ENCODE measurements at places on chromosomes 3 and 15.
A peak's percentile ranks its signal among the peaks of the same experiment; 100 is the strongest.

DNA sequence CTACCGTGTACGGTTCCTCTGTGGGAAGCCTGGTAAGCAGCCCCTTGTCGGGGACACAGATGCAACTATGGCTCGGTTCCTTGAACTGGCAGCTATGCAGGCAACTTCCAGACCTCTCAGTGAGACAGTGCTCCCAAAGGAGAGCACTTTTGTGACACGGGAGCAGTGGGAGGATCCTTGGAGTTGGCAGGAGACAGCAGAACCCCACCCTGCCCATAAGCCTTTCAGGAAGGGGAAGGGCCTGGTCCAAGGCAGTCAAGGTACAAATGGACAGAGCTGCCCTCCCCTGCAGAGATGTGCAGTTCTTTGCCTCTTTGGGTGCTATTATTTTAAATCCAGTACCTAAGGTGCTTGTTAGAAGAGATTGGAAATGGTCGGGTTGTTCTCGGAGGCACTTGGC lies 94.5 kb downstream of the MESD start:
- DNase-seq = no peak

- DNase-seq = no peak
Observed at GRCh38 chr15:98858610-98859023, 149.0 kb downstream of the PGPEP1L start.

- no peak for DNase-seq
Observed at GRCh38 chr15:51048308-51048707, 46.4 kb downstream of the TNFAIP8L3 start.

DNA sequence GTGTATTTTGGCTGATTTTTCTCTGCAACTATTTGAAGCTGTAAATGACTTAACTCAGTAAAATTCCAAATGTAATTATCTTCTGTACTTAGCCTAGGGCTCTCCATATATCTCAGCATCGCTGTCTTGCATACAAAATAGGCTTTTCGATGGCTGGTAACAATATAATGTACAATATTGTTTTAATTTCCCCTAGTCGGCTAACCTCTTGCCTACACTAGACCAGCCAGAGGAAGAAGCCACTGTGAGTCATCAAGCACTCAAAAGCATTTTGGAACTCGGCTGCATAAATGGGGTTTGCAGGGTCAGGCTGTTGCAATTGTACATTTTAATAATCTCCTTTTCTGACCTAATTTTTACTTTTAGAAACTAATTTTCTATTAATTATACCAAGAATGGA lies 583.8 kb downstream of the FOXP1 start:
- no peak for DNase-seq

- no peak for DNase-seq
Observed at GRCh38 chr3:37814547-37814946, 47.1 kb upstream of the CTDSPL start.

GRCh38 chr3:42556089-42556632 lies 25.6 kb downstream of the SEC22C start:
- DNase-seq = peak; percentile 32

- peak; percentile 19 for DNase-seq
Observed at GRCh38 chr3:4888913-4889846, 90.1 kb upstream of the BHLHE40 start.

DNA sequence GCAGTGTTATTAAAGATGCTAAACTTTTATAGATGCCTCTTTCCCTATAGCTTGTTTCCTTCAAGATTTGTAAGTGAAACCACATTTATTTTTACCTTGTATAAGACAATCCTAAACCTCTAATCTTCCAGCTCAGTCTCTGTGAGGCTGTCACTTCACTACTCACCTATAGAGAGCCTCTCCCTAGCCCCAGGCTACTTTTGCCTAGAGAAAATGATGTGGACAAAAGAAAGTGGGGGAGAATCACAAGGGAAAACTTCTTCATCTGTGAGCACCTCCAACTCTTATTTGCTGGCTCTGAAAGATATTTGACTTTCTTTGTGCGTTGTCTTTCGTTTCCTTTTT lies 74.9 kb upstream of the SCN5A start:
- no peak for DNase-seq

DNA sequence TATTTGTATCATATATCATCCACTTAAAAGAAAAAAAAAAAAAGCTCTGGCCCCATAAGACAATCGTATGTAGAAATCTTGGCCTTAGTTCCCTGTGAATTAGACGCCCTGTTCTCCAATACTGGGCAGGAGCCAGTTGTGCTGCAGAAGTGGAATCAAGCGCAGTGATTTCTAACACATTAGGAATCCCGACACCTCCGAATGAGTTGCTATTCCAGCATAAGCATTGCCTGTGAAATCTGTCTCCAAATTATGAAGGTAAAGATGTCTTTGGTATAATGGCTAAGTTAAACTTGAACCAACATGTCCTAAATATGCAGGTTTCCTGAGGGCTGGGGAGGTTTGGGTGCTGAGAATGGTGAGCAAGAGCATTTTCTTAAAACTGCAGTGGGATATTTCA lies 199.4 kb upstream of the ARRDC4 start:
- DNase-seq = no peak

- DNase-seq = no peak
Observed at GRCh38 chr3:118534519-118534918, 500.1 kb downstream of the IGSF11 start.

- DNase-seq = peak; percentile 47
Observed at GRCh38 chr15:75198560-75199356, 2.9 kb upstream of the C15orf39 start.

GRCh38 chr3:189404797-189405484 lies 226.2 kb upstream of the TP63 start:
- DNase-seq = no peak

DNA sequence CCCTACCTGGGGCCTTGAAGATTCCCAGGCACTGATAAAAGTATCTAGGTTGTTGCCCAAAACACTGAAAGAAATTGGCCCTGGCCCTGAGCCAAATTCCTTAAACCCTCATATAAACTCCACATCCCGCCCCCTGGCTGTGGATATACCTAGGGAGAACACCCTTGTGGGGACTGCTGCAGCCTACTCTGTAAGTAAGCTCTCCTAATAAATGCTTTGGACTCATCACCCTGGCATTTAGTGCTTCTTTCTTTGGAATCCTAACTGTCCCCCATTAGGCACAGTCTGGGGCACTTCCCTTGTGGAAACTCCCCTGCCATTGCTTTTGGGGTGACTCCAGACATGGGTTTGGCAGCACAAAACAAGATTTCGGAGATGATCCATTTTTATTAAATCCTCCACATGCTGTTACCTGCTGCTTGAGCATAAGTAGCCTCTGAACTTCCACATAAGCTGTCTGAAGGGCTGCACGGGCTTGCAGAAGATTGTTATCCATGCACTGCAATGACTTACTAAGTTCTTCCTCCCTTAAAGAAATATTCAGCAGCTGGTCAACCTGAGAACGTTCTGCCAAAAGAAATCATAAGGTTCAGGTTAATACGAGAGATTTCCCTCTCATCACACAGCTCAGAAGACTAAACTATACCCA lies 46.4 kb downstream of the ZNF106 start:
- no peak for DNase-seq

DNA sequence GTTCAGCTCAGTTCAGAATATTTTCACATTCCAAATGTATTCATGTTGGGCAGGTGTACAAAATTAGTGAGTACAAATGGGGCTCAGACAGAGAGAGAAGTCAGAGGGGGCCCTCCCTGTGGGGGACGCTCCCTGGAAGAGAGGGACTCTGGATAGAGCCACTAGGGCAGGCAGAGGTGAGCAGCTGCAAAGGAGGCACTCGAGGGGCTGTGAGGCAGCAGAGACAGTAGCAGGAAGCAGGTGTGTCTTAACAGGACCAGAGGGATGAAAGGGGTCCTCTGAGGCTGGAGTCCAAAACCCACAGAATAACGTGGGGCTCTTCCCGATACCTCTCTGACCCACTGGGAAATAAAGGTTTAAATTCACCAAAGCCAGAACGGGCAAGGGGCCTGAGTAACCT lies 127.1 kb downstream of the MEGF11 start:
- DNase-seq = no peak

GRCh38 chr15:56772868-56773639 lies 39.7 kb upstream of the ZNF280D start:
- DNase-seq = no peak

GRCh38 chr3:186214670-186215069 lies 105.8 kb upstream of the ETV5 start:
- no peak for DNase-seq

DNA sequence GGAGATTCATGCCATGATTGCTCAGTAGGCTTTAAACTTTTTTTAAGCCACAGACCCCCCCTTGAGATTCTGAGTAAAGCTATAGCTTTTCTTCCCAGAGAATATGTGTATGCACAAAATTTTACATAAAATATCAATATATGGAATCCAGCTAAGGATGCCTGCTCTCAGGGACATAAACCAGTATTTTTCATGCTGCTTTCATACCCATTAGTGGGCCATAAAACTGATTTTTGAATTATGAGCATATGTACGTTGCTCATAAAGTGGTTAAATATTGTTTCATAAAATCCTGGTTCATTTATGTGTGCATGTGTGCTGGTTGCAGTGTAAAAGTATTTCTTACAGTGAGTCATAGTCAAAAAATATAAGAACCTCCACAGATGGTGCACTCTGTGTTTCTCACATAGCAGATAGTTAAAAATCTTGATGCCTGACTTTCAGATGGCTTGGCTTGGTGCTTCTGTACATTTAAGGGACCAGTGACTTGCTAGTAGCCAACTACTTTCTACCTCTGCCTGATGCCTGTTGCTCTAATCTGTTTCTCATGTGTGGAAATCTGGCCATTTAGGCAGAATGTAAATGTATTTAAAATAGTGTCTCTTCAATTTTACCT lies 71.9 kb downstream of the ARHGEF26 start:
- DNase-seq = no peak

GRCh38 chr3:16842272-16843270 lies 42.2 kb upstream of the PLCL2 start:
- DNase-seq = peak; percentile 76

GRCh38 chr3:146020969-146021368 lies 140.0 kb downstream of the PLOD2 start:
- DNase-seq = no peak

GRCh38 chr3:78545827-78546226 lies 1222.0 kb downstream of the ROBO1 start:
- no peak for DNase-seq

GRCh38 chr3:106673926-106674569 lies 703.2 kb upstream of the CCDC54 start:
- no peak for DNase-seq

- no peak for DNase-seq
Observed at GRCh38 chr3:113575206-113575605, 42.9 kb downstream of the SIDT1 start.

GRCh38 chr3:30934208-30934550 lies 39.7 kb upstream of the GADL1 start:
- DNase-seq = no peak

DNA sequence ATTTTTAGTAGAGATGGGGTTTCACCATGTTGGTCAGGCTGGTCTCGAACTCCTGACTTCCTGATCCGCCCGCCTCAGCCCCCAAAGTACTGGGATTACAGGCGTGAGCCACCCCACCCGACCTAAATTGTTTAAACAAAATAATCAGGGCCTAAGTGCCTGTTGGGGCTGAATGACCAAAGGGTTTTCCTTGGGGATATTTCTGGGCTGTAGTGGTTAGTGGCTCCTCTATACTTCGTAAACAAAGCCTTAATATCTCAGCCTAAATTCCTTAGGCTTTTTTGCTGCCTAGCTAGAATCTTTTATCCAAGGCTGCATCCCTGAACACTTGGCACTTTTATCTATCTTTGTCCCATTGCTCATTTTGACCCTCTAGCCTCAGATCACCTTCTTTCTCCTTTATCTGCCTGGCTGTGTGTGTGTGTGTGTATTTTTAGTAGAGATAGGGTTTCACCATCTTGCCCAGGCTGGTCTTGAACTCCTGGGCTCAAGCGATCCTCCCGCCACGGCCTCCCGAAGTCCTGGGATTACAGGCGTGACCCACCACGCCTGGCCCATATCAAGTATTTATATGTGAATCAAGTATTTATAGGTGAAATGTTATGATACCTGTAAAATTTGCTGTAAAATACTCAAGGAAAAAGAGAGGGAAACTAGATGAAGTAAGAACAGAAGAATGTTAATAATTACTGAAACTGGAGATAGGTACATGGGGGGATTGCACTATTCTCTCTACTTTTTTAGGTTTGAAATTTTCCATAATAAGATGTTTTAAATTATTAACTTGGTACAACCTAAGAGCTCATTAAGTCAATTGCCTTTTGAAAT lies 1.8 kb downstream of the NUSAP1 start:
- DNase-seq = no peak

GRCh38 chr3:25405335-25405734 lies 22.7 kb upstream of the RARB start:
- DNase-seq = no peak

DNA sequence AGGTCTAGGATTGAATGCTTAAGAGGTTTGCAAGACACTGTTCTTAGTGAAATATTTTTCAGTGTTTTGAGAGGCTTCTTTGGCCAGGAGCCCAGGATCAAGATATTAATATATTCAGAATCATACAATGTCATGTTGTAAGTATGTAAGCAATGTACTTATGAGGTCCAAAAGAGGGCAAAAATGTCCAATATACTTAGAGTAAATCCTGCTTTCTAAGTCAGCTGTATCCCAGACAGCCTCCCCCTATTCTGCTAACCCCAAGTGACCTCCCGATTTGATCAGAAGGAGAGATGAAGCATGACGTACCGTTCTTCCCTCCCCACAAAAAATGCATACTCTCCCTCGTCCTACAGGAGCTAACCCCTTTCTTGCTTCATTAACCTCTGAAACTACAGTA lies 70.9 kb downstream of the CHAC1 start:
- no peak for DNase-seq

DNA sequence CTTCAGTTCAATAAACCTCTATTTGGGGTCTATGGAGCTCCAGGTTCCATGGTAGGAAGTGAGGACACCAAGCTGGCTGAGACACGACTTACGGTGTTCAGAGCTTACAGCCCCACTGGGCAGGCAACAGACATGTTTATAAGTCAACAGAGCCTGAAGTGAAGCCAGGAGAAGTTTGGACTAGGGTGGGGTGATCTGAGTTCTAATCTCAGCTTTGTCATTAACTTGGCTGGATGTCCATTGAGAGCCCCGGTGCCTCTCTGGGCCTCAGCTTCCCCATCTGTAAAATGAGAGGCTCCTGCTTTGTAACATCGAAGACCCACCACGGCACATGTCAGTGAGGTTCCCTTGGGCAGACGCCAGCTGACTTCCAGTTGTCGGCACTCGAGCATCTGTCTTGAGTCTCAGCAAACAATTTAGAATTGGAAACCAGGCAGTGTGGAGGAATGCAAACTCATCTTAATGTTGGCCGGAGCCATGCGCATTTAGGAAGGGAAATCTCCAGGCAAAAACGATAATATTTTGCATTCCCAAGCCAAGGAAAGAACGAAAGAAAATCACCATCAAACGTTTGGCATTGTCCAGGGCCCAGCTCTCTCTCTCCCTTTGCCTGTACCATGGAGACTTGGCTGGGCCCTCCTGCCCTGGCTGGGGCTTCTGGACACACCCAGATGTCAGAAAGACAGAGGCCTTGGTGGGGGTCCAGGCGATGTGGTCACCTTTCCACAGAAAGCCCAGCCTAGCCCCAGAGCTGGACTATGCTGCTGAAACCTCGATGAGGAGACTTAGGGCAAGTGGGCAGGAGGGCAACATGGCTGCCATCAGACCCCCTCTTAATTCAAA lies 18.4 kb downstream of the ITGA11 start:
- no peak for DNase-seq
